ENCODE measurements at places on chromosomes 5 and 9.

DNA sequence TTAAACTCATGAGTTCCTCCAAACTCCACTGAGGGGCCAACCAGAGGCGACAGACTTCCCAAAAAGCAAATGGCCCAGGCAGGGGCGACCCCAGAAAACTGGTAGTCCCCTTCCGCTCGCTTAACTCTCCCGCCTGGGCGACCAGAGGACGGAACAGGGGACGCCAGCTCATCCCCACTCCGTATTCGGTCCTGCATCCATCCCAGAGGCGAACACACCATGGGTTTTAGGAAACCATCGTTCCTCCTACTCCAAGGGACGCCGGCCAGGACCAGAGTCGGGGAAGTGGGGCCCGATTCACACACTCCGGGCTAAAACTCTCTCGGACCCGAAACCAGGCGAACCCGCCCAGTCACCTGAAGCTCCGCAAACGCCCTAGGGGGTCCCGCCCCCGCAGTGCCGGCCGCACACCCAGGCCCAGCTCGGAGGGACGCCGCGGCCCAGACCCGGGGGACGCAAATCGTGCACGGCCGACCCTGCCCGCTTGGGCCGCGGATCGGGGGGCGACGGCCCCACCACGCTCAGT lies 478 bp downstream of the TEX10 start:
- peak; percentile 40 for DNase-seq

DNA sequence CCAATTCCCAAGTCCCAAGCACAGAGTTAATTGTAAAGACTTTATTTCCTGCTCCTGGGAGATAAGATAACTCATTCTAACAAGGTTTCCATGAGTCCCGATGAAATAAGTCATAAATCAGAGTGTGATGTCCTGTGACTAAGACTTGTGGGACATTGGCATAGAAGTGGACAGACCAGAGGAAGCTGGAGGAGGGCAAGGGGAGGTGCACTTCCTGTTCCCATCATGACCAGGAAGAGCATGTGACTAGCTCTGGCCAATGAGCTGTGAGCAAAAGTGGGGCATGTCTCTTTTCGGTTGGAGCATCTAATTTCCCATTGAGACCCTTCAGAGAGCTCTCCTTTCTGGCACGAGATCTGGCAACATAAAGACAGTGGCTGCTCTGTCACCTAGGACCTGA lies 100.4 kb downstream of the ZNF354C start:
- no peak for DNase-seq

DNA sequence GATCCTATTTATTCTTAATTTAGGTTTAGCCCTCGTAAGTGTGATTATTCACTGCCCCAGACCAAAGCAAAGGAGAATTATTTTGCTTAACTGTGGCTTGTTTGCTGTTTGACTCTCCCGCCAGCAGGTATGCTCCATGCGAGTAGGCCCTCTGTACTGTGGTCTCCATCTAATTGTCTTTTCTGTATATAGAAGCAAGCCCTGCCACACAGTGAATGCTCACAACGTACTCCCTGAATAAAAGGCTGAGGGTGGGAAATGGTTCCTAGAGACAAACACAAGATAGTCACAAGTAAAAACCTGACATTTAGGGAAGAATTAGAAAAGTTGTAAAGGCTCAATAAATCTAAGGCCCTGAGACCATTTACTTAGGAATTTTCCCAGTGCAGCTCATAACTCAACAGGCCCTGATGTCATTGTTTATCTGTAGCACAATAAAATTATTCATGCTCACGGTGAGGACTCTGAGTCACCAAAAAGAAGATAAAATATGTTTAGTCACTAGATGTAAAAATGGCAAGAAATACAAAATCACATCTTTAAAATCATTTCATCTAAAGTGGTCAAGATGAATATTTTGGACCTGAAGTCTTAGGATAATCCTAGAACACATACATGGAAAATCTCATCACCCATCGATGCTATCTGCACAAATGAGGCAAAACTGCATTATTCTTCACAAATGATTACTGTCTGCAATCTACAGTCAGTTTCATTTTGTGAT lies 473.2 kb downstream of the ENC1 start:
- DNase-seq: no peak

DNA sequence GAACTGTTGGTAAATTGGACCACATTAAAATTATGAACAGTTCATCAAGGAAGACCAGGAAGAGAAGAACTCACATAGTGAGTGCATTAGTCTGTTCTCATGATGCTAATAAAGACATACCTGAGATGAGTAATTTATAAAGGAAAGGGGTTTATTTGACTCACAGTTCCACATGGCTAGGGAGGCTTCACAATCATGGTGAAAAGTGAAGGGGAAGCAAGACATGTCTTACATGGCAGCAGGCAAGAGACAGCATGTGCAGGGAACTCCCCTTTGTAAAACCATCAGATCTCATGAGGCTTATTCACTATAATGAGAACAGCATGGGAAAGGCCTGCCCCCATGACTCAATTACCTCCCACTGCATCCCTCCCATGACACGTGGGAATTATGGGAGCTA lies 135.9 kb upstream of the MAN2A1 start:
- DNase-seq: no peak

GRCh38 chr5:123035360-123035917 lies 1.1 kb downstream of the PPIC start:
- peak; percentile 19 for DNase-seq

DNA sequence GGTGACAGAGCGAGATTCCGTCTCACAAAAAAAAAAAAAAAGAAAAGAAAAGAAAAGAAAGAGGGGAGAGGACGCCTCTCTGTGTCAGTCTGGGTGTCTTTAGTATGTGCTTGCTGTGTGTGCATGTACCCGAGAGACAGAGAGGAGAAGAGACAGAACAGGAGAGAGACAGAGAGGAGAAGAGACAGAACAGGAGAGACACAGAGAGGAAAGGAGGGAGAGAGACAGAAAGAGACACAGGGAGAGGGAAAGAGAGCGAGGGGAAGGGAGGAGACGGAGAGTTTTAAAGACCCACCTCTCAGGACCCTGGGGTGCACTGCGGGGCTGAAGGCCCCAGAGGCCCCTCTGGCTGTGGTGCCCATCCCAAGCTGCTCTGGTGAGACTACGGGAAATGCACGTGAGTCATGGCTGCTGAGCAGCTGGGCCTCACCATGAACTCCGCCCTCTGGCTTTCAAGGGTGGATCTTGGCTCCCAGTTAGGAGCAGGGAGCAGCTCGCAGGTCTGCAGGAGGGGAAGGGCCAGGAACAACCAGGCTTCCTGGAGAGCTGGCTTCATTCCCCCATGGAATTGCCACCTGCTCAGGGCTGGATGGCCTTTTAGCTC lies 7.9 kb downstream of the SLC6A3 start:
- no peak for DNase-seq

All from cerebellar cortex (tissue), 1 donor.